GM04503 (cell line): ENCODE measurements at places on chromosomes 13 and 19.

- DNase-seq, result no peak
These were observed 120.6 kb downstream of the ABCC4 start for GRCh38 chr13:95180513-95181245.

GRCh38 chr13:107480130-107480529 is 735.2 kb downstream of the LIG4 start:
- DNase-seq, result no peak

DNA sequence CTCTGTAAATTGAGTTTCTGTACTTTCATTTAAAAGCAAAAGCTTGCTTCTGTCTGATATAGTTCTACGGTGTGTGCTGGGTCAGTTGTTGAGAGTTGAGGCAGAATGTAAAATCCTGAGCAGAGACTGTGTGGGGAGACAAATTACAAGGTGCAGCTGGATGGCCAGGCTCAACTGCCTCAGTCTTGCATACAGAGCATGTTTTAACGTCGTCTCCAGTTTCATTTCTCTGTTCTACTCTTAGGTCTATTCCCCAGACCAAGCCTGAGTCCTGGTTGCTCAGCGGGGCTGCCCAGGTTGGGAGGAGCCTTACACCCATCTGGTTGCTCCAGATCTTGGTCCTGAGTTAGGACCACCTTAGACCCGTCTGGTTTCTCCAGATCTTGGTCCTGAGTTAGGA is 54.4 kb upstream of the MEDAG start:
- no peak for DNase-seq

DNA sequence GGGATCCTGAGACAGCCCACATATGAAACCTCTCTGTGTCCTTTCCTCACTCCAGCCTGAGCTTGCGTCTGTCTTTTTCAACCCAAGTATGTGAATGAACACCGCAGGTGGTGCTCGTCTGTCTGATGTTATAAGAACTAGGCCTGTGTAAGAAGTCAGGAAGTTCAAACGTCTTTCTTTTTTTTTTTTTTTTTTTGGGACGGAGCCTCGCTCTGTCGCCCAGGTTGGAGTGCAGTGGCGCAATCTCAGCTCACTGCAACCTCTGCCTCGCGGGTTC is 92.3 kb downstream of the ANKRD10 start:
- DNase-seq, result no peak

- no peak for DNase-seq
These were observed at the start of gene KMT2B for GRCh38 chr19:35717665-35718344. TSS of gene KMT2B (plus strand) at chr19:35718003. CDS start at chr19:35718019, 16 bp downstream.

GRCh38 chr13:111201304-111201940 is 86.3 kb downstream of the ARHGEF7 start:
- DNase-seq, result no peak

DNA sequence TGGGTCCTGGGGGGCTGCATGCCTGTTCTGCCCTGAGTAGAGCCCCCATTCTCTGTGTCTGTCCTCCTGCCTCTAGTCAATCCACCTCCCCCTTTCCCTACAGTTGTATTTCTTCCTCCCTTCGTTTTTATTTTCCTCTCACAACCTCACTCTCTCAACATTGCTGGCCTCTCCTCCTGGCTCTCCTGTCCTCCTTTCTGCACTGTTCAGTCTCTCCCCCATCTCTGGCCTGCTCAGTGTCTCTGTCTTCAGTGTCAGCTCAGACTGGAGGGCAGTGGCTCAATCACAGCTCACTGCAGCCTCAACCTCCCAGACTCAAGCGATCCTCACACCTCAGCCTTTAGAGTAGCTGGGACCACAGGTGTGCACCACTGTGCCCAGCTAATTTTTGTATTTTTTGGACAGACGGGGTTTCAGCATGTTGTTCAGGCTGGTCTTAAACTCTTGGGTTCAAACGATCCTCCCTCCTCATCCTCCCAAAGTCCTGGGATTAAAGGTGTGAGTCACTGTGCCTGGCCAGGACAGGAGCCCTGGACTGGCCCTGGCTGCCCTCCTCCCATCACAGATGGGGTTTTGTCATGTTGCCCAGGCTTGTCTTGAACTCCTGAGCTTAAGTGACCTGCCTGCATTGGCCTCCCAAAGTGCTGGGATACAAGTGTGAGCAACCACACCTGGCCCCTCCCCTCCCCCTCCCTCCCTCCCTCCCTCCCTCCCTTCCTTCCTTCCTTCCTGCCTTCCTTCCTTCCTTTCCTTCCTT is 32.0 kb upstream of the IGFL1 start:
- no peak for DNase-seq

GRCh38 chr13:77338961-77339401 is 12.1 kb upstream of the MYCBP2 start:
- DNase-seq, result no peak
